ENCODE measurements at places on chromosomes 6 and 20. TPM values are rescaled to one million over a fixed set of nuclear protein-coding genes. Genes with fewer than 3 reads are reported as not detected.

TMC2 gene
- total RNA-seq: not detected

OR12D3 gene
- not detected for total RNA-seq

WFDC10B gene
- not detected for total RNA-seq

AIF1 gene
- 2.7 TPM for total RNA-seq

ABHD16B gene
- 0.27 TPM for total RNA-seq

HMGN3 gene
- 246 TPM for total RNA-seq

OXT gene
- total RNA-seq: 1.9 TPM

CST3 gene
- 777 TPM for total RNA-seq

BFSP1 gene
- 22.7 TPM for total RNA-seq

TTI1 gene
- 59.2 TPM for total RNA-seq

AFG1L gene
- total RNA-seq: 7.2 TPM

LIN28B gene
- total RNA-seq: 7.9 TPM

SLC22A7 gene
- total RNA-seq: not detected

ORC3 gene
- 33.8 TPM for total RNA-seq

PPP1R3G gene
- total RNA-seq: 0.14 TPM

FUCA2 gene
- 119 TPM for total RNA-seq

EPPIN gene
- total RNA-seq: not detected

DLL1 gene
- 6.6 TPM for total RNA-seq

TMEM74B gene
- total RNA-seq: 7.8 TPM

FOXQ1 gene
- 191 TPM for total RNA-seq

Measured in Caco-2 (cell line).